ENCODE measurements at places on chromosomes 4 and X.

GRCh38 chr4:153204247-153204671 lies at the start of gene TRIM2:
Gene TRIM2 (plus strand): TSS chr4:153204443. CDS start chr4:153204531, 88 bp downstream.
- peak; percentile 78 for DNase-seq

DNA sequence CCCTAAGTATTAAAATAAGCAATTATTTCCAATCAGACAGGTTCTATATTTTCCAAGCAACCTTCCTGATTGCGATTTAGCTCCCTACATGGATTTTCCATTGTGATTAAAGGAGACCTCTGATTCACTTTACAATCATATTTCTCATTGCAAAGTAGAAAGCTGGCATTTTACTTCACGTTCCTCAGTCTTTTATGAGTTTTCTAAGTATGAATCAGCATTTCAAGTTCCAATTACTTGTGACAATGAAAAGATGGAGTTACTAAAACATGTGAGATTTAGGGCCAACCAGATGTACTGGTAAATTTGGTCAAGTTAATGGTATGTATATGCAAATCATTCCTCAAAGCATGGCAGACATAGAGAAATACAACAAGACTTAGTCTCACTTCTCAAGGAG lies 206.2 kb downstream of the KCNIP4 start:
- no peak for DNase-seq

- no peak for DNase-seq
These were observed 46.0 kb downstream of the ATP8A1 start for GRCh38 chr4:42610941-42611340.

DNA sequence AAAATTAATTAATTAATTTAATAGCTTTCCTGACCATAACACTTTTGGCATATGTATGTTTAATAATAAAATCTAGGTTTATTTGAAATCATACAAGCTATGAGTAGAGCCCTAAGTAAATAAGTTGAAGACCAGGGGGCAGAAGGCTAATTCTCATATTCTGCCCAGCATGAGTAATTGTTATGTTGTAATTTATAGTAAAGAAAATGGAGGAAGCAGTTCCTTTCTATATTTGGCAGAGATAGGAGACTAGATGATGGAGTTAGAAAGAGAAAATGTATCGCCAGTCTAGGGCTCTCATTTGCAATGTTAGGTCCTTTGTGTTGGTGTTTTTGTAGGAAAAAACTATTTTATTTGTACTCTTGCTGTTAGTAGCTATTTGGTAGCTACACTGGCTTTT lies 89.1 kb downstream of the FNIP2 start:
- no peak for DNase-seq

GRCh38 chrX:100319716-100320115 lies 90.4 kb downstream of the PCDH19 start:
- DNase-seq: no peak

DNA sequence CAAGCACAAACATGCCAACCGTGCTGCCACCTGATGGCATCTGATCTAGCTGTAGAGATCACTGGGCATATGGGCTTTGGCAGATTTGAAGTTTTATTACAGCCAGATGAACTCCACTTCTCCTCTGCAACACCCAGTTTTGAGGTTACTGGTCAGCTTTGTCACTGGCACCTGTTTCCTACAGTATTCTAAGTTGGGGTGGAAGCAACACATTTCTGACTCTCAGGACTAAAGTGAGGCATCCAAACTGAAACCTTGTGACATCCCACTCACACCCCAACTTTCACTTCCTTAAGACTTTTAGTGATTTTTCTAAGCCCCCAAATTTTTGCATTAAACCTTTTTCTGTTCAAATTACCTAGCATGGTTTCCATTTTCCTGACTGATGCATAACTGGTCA lies 115.1 kb upstream of the PCDH18 start:
- no peak for DNase-seq

DNA sequence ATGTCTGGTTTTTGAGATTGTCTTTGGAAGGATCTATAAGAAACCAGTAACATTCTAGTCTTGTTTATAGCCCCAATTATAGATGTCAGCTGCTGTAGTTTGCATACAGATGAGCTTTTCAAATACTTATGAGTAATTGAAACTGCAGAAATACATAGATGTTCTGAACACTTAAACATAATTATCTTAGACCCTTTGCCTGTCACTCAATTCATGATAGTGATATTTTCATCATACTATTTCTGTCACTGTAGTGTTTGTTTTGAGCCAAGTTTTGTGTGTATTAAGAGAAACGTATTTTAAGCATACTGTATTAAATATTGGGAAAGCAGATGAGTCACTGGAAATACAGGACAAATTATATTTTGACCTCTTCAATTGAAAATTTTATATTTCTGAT lies 69.8 kb upstream of the SMARCA5 start:
- DNase-seq: no peak

DNA sequence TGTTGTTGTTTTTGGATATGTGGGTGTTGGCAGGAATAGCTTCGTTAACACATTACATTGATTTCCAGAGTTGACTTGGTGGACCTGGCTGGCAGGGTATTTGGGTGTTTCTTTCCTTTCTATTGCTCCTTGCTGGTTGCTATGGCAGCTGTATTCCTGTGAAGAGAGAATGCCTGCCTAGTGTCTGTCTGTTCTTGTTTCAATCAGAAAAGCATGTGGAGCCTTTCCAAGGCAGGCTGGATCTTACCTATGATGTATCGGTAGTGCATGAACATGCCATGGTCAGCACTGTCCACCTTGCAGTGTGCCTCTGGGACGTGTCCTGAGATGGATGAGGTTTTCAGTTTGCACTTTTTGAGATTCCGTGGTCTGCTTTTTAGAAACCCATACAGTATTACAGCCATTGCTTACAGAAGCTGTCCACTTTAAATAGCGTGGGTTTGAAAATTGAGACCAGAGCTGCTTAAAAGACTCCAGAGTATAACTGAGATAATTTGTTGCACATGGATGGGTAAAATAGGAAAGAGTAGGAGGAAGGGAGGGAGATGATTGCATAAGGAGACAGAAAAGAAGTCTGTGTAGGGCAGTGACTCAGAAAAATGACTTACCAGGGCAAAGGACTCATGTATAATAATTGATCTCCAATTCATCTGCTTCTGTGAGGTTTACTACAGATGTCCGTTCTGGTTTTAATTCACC lies 20.0 kb upstream of the AADAT start:
- no peak for DNase-seq

DNA sequence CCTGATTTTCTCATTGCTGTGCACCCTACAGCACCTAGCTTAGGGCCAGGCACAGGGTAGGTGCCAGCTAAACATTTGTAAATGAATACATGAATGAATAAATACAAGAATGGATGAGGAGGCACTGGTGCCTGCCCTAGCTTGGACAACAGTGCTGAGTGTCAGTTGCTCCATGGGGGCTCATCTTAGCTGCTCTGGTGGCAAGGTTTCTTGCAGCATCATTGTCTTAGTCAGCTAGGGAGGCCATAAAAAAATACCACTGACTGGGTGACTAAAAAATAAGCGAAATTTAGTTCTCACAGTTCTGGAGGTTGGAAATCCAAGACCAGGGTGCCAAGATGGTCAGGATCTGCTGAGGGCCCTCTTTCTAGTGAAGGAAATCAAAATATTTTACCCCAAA lies 31.2 kb downstream of the TMEM31 start:
- DNase-seq: no peak

- no peak for DNase-seq
These were observed 118.7 kb upstream of the PRPS2 start for GRCh38 chrX:12672367-12673106.

DNA sequence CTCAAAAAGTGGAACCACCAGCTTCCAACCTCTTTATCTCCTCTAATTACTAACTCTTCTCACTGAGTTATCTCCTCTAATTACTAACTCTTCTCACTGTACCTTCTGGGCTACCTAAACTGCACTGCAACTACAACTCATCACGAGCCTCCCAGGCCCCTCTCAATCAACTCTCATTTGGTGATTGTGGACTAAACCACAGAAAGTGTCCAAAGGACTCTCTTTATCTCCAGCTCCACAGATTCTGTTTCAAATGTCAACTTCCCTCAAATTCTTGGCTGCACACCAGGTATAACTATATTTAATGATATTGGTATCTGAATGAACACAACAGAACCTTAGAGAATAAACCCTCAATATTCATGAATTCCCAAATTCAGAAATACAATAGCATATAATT lies 182.9 kb downstream of the MAML3 start:
- no peak for DNase-seq

- DNase-seq: no peak
These were observed 11.2 kb downstream of the IRF2 start for GRCh38 chr4:184463158-184463557.

GRCh38 chrX:23788521-23788920 lies 5.5 kb downstream of the SAT1 start:
- no peak for DNase-seq

GRCh38 chrX:71618303-71618721 lies at the start of gene CXCR3:
Gene CXCR3 (minus strand): TSS chrX:71618511. CDS start chrX:71618449, 62 bp downstream.
- DNase-seq: peak; percentile 62

GRCh38 chr4:3206439-3207100 lies 42.4 kb upstream of the MSANTD1 start:
- DNase-seq: no peak

- DNase-seq: no peak
These were observed 6.3 kb upstream of the PGAM4 start for GRCh38 chrX:77975755-77976154.

GRCh38 chr4:38311495-38312126 lies 351.4 kb downstream of the PTTG2 start:
- no peak for DNase-seq

DNA sequence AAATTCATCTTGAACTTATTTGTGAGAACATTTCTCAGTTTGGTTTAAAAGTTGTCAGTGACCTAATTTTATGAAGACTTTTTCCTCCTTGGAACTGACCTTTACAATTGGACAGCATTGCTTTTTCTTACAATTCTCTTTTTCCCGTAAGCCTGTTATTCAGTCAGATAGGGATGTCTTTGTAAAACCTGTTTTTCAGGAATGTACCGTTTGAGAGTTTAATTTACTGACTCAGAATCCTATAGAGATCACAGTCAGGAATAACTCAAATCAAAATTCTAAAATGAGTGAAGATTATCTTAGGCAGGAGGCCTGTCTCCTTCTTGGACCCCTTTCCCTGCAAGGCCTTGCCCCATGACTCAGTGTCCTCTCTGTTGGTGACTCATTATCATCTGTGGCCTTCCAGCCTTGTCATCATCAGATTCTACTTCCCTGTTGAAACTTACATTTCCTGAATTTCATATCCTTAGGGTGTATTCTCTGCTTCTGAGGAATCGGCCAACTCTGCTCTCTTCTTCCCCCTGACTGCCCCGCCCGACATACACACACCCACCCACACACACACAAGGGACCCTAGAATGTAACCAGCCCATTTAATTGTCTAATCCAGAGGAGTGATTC lies 99.8 kb downstream of the ARHGAP10 start:
- DNase-seq: no peak

GRCh38 chr4:3041192-3042142 lies 32.9 kb downstream of the HTT-AS start:
- peak; percentile 75 for DNase-seq

GRCh38 chr4:163534056-163534455 lies 39.6 kb downstream of the TMA16 start:
- DNase-seq: no peak

DNA sequence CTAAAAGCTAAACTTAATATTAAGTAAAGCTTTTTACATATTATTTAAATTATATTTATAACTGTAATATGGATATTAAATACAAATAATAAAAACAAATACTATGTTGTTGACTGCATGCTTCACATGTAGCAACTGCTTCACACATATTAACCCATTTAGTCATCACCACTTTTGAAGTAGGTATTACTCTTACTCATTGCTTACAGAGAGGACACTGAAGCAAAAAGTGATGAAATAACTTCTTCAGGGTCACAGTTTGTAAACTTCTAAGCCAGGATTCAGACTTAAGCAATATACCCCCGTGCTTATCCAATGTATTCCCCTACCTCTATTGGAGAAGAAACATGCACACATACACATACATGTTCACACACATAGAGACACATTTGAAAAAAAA lies 166.6 kb downstream of the DKK2 start:
- no peak for DNase-seq

- no peak for DNase-seq
These were observed 79.8 kb downstream of the PSAPL1 start for GRCh38 chr4:7354927-7355326.

GRCh38 chr4:36332023-36332781 lies 50.8 kb downstream of the DTHD1 start:
- DNase-seq: no peak

DNA sequence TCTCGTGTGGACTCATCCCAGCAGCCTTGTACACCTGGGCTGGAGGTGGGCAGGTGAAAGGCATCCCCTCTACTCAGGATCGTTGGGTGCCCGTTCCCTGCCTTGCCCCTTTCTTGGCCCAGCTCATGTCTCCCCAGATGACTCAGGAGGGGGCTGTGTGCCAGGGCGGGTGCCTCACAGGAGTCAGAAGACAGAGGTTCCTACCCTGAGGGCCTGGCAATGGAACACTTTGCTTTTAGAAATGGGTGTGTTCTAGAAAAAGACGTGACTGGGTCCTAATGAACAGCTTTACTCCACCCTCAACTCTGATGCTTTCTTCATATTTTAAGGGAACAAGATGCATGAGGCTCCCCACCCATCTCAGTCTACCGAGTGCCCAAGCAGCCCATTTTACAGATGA lies 22.5 kb upstream of the TRIM2 start:
- DNase-seq: no peak

- DNase-seq: no peak
These were observed 106.8 kb downstream of the ARSJ start for GRCh38 chr4:113872426-113873260.

- DNase-seq: peak; percentile 76
These were observed 15.3 kb downstream of the NOP14 start for GRCh38 chr4:2947926-2948325.
